Activated T-cell treated with anti-CD3 and anti-CD28 coated beads, Interleukin-2, amount 50 U/mL, for 1 hour (primary cell): ENCODE measurements at places on chromosomes 5 and 9.

DNA sequence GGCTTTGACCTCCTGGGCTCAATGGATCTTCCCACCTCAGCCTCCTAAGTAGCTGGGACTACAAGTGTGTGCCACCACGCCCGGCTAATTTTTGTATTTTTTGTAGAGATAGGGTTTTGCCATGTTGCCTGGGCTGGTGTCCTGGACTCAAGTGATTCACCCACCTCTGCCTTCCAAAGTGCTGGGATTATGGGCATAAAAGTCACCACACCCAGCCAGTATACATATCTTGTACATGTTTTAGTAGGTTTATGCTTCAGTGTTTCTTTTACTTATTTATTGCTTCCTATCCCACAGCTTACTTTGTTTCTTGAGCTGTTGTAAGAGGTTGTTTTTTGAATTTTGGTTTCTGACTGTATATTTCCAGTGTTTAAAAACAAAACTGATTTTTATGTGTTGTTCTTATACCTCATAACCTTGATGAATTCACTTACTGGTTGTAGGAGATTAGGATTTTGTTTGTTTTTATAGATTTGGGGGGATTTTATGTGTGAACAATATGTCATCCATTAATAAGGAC lies 12.9 kb downstream of the FBXW5 start:
- no peak for DNase-seq

DNA sequence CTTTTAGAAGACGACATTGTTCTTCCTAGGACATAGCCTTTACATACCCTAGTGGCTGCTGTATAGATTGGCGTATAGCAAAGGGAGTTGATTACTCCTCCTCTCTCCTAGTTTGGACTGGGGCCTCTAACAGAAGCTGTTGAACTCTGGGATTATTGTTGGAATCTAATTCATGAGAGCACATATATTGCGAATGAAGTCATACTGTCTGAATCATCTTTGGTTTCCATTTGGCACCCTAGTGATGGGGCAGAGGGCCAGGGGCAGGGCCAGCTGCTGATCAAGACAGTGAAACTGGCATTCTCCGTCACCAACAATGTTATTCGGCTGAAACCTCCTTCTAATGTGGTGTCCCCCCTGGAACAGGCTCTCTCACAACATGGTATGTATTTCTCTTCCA lies 40.3 kb downstream of the NUP188 start:
- DNase-seq, result no peak

DNA sequence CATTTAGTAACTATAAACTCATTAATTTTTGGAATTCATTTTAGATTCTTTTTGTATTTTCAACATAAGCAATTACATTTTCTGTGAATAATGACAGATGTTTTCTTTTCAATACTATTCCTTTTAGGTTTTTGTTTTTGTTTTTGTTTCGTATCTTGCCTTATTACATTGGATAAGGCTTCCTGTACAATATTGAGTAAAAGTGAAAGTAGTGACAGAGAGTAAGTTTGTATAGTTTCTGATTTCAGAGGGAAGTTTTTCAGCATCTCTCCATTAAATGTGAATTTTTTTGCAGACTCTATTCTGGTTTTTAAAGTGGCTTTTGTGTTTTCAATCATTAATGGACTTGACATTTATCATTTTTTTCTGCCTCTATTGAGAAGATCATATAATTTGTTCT lies 12.8 kb upstream of the CAMK4 start:
- DNase-seq, result no peak

- no peak for DNase-seq
Observed at GRCh38 chr9:104448036-104448435, 56.0 kb upstream of the OR13F1 start.

- DNase-seq, result no peak
Observed at GRCh38 chr5:112200131-112200530, 218.9 kb downstream of the EPB41L4A start.

- DNase-seq, result no peak
Observed at GRCh38 chr9:80158131-80158530, 586.4 kb downstream of the TLE4 start.

- no peak for DNase-seq
Observed at GRCh38 chr5:45578270-45578669, 117.9 kb downstream of the HCN1 start.

DNA sequence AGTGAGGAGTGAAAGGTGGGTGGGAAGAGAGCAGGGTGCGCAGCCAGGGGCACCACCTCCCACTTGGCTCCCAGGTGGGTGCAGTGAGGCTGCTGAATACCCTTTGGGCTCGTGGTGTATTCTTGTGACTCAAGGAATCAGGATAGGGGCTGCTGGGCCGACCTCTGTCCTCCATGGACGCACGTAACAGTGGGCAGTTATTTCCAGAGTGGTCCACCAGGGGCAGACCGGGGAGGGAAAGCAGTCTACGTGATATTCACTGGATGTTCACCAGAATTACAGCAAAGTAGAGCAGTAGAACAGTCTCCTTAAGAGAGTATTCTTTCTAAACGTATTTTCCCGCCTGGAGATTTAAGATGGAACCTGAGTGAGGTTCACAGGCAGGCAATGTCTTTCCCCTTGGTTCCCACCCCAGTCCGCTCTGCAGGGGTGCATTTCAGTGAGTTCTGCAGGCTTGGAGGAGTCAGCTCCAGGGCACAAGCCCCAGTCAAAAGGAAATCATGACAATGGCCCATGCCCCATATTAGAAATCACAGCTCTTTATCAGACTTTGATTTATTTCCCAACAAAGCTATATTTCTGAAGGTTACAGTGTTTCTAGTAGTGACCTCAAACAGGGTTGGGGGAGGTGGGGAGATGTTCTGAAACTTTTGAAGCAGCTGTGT lies 88.7 kb downstream of the SYK start:
- DNase-seq, result no peak

- no peak for DNase-seq
Observed at GRCh38 chr5:139593716-139594319, 32.7 kb downstream of the UBE2D2 start.

- DNase-seq, result no peak
Observed at GRCh38 chr5:118557251-118557661, 431.1 kb downstream of the DTWD2 start.

DNA sequence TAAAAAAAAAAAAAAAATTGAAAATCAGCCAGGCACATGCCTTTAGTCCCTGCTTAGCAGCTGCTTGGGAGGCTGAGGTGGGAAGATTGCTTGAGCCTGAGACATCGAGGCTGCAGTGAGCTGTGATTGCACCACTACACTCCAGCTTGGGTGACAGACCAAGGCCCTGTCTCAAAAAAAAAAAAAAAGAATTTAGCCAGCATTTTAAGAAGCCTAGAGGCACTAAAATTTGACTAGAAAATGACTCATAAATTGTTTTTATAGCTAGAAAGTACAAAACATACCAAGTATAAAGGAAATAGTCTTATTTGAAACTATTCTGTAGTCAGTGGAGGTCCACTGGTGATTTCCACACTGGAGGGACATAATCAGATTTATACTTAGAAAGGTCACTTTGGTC lies 17.5 kb downstream of the LRRC70 start:
- DNase-seq, result no peak

- peak; percentile 60 for DNase-seq
Observed at GRCh38 chr9:136700959-136701667, 11.3 kb upstream of the DIPK1B start.

DNA sequence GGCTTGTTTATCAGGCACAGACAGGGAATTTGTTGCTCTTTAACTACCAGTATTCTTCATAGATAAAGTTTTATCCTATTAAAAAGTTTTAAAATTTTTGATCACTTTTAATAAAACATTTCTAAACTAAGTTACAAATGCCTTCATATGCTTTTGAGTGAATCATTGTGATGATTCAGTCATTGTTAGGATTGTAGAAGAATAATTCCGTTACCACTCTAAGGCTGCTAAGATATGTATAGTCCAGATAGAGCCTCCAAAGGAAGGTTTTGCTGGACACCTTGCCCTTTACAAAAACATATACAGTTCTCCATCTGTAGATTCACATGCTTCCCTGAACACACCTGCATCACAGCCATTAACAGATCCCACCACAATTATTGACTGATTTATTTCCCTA lies 233.7 kb downstream of the SPOCK1 start:
- no peak for DNase-seq

DNA sequence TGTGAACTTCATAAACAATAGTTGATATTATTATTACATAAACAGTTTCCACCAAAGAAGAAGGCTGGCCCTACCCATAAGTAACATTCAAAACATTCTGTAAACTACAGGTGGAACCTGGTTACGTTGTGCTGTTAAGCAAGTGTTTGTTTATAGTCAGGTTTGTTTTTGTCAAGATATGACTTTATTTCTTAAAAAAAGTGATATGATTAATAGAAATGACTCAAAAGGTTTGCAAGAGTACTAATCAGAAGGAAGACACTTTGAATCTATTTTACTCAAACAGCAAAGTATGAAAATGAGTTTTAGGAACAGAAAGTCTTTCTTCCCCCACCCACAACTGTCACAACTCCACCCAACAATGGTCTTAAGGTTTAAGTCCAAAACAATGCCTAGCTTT lies 220.8 kb downstream of the PLK2 start:
- DNase-seq, result no peak

DNA sequence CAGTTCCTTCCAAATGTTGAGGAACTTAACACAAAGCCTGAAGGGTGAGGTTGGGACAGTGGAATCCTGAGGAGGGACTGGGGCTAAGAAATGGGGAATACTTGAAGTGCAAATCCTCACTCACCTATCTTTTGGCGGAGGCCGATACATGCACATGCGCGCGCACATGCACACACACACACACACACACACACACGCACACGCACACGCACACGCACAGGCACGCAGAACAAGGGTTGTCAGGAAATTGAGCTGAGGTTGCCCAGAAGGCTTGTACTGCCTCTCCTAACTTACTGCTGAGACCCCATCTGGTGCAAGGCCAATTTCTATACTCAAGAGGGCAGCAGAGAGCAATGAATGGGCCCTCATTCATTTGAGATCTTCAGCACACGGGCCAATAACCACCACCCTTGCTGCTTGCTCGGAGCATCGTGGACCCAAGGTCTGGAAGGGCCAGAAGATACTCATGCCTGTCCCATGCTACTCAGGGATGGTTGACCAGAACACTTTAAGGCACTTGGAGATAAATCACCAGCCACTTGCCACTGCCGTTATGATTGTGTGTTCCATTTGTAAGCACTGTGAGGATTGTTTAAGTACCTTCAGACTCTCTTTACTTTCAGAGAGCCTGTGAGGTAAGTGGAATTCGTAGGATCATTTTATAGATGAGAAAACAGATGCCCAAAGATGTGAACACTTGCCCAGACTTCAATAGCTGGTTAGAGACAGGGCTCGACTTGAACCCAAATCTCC lies 21.5 kb downstream of the BTF3 start:
- peak; percentile 58 for DNase-seq

GRCh38 chr9:92507005-92507404 lies 24.7 kb upstream of the ASPN start:
- DNase-seq, result no peak

GRCh38 chr9:72129271-72130156 lies 19.7 kb upstream of the GDA start:
- DNase-seq, result no peak

GRCh38 chr5:43152946-43153345 lies 32.2 kb downstream of the ZNF131 start:
- DNase-seq, result no peak

DNA sequence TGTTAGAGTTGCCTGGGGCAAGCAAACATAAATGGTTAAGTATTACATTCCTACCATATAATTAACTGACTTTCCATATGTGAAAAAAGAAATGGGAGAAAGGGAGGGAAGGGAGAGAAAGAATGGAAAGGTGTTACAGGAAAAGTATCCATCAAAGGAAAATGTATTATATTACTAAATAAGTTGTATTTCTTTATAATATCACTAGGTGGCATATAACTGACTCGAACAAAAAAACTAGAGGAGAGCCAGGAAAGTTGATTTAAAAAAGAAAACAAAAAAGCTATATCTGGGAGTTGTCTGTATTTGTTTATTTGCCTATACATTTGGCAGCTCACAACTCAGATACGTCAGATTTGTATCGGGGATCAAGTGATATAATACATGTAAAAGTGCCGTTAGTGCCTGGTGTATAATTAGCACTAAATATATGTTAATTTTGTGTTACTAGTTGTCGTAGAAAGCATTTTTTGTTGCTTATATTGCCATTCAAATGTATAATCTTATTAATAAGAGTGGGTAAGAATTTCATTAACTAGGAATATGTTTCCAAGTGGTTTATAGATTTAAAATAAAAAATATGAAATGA lies 59.6 kb upstream of the ADAMTS19 start:
- no peak for DNase-seq

- DNase-seq, result no peak
Observed at GRCh38 chr5:53200306-53200705, 90.7 kb upstream of the MOCS2 start.

DNA sequence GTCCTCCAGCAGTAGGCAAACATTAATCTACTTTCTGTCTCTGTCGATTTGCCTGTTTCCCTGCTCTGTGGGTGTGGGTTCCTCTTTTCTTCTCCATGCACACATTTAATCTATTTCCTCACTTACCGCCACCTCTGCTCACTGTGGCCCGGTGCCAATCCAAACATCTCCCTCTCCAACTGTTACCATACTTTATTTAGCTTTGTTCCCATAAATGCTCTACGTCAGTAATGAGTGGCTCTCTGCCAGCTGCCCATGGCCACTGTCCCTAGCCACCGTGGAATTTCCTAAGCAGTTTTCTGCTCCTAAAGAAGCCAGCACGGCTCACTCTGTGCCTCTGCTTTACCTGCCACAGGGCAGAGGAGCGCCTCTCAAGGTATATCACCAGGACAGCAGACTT lies 19.5 kb upstream of the GOLPH3 start:
- DNase-seq, result no peak

DNA sequence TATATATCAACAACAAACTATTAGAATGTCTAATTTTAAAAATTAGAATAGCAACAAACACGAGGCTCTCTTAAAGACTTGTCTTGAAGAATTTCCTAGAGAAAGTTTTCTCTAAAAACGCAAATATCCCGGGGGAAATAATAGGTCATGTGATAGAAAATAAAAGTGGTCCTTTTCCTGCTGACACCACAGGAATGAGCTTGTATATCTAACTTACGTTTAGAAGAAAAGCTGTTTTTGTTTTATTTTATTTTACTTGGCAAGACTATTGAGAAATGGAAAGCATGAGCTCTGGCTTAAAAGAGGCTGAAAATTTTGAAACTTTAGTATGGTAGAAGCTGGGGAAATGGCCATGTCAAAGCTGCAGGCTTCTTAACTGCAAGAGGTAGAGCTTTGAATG lies 465.0 kb downstream of the AGTPBP1 start:
- DNase-seq, result no peak

- DNase-seq, result no peak
Observed at GRCh38 chr9:113621309-113621791, 157.8 kb downstream of the RGS3 start.

GRCh38 chr5:72228960-72229359 lies 91.1 kb downstream of the MRPS27 start:
- DNase-seq, result no peak

- no peak for DNase-seq
Observed at GRCh38 chr9:35490155-35490909, 421 bp downstream of the RUSC2 start.

GRCh38 chr5:120405286-120405864 lies 58.7 kb upstream of the PRR16 start:
- no peak for DNase-seq

- DNase-seq, result no peak
Observed at GRCh38 chr5:40010436-40010835, 585.7 kb upstream of the DAB2 start.
